ENCODE measurements at places on chromosomes 3 and 15.

GRCh38 chr3:195057716-195058115 lies 213.2 kb downstream of the XXYLT1 start:
- no peak for DNase-seq

GRCh38 chr15:89631902-89632264 lies 23.4 kb downstream of the KIF7 start:
- no peak for DNase-seq

DNA sequence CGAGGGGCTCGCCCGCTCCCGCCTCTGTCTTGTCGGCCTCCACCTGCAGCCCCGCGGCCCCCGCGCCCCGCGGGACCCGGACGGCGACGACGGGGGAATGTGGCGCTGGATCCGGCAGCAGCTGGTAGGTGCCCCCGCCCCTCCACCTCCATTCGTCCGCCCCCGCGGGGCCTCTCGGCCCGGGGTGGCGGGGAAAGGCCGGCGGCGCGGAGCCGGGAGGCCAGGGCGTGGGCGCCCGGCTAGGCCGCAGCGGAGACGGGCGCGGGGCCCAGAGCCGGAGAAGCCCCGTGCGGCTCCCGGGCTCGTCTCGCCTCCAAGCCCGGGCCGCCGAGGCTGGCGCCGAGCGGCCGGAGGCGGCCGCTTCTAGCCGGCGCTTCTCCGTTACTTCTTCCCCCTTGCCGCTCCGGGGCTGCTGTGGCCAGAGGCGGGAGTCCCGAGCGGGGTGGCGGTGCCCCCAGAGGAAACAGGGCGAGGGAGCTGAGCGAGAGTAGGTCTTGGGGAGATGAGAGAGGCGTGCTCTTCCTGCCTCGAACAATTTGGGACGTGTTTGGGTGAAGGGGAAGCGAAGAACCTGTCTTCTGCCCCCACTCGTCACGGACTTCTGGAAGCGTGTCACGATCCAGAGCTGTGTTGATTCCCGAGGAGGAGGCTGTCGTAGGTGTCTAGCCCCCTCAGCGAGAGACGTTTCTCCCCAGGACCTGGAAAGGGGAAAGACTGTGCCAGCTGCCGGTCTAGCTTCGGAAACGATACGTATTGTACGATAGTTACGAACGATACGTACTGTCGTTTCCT lies 555 bp downstream of the ATP11B start:
- no peak for DNase-seq

DNA sequence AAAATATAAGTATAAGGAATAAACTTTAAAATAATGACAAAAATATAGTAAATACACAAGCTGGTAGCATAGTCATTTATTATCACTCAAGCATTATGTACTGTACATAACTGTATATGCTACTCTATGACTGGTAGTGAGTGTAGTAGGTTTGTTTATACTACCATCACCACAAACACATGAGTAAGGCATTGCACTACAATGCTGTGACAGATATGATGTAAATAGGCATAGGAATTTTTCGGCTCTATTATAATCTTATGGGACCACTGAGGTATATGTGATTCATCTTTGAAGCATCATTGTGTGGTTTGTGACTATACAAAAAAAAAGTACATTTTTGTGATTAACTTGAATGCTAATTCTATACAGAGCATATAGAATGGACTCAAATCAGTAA lies 35.3 kb upstream of the FBN1 start:
- no peak for DNase-seq

- no peak for DNase-seq
These were observed 66.7 kb downstream of the ST6GAL1 start for GRCh38 chr3:186997061-186997460.

DNA sequence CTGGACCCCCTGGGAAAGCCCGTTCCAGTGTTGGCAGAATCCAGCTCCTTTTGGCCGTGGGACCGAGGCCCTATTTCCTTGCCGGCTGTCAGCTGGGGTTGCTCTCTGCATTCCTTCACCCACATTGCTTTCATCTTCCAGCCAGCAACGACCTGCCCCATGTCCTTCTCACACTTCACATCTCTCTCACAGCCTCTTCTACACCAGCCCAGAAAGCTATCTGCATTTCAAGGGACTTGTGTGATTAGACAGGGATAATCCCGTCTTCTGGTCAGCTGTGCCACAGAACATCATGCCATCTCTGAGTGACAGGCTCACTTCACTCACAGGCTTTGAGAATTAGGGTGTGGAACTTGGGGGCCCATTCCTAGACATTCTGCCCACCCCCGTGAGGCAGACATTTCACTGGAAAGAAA lies 16.4 kb downstream of the EFCC1 start:
- DNase-seq = no peak

DNA sequence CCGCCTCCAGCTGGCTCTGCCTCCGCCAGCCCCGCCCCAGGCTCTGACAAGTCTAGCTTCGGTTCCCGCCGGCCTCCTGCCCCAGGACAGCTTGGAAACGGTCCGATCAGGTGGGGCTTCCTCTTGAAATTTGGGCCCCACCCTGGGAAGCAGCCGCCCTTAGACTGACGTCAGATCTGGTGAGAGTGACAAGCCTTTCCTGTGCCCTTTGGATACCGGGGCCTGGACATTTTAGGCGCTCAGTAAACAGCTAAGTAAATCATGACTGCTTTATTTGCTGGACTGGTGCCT lies 378 bp upstream of the HYAL3 start:
- no peak for DNase-seq

- no peak for DNase-seq
These were observed 53.4 kb upstream of the SMAD6 start for GRCh38 chr15:66648588-66648987.

DNA sequence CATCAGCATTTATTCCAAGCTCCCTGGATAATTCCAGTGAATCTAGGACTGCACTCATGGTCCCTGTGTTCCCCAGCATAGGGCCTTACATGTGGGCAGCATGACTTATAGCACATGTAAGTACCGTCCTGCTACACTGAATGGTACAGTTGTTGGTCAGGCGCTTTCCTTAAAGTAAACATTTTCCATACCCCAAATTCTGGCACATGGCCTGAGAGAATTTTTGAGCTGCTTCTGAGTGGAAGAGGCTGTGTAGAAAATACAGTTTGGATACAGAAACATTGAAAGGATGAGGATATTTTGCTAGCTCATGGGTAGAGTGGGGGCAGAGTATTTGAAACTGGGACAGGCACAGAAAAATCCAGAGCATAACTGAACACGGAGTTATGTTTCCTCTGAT lies 27.6 kb downstream of the CORO2B start:
- DNase-seq = no peak

DNA sequence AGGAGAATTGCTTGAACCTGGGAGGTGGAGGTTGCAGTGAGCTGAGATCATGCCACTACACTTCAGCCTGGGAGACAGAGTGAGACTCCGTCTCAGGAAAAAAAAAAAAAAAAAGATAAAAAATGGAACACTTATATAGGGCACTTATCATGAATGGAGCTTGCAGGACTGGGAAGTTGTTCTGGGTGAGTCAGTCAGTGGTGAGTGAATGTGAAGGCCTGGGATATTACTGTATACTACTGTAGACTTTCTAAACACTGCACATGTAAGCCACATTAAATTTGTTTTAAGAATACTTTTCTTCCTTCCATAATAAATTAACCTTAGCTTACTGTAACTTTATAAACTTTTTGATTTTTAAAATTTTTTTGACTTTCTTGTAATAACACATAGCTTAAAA lies 59.8 kb downstream of the SFMBT1 start:
- DNase-seq = no peak

DNA sequence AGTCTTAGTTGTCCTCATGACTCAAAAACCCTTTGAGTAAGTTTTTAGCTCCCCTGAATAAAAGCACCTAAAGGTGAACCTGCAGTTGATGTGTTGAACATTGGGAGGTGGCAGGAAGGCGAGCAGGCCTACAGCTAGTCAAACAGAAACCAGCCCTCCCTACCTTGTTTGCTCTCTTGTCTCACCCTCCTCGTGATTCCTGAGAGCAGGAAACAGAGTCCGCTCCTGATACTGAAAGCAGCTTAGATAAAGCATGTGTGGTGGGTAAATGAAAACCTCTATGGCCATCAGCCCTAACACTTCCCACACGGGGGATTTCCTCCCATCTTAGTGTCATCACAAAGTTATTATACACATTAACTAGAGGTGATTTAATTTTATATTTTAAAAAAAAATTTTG lies 21.8 kb upstream of the CLDN18 start:
- DNase-seq = no peak

GRCh38 chr3:134232151-134232550 lies 18.5 kb downstream of the RYK start:
- no peak for DNase-seq

- no peak for DNase-seq
These were observed 11.4 kb upstream of the ATP2B2 start for GRCh38 chr3:10516544-10517452.

DNA sequence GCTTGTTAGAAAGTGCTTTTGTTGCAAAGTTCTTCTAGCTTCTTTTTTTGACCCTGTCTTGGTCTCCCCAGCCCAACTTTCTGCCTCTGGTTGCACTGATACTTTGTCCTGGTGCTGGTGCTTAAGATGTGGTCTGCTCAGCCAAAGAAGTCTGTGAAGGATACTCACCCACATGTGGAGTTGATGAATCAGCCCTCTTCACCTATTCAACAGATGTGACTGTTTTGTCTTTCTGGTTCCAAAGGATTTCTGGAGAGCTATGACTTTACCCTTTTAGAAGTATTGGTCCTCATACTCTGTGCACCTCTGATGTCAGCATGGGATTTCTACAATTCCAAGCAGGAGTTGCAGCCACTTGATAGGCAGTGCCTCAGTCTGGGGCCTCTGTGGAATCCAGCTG lies 84.1 kb downstream of the PCCB start:
- DNase-seq = no peak

- DNase-seq = no peak
These were observed 8.8 kb upstream of the LRCH3 start for GRCh38 chr3:197782230-197782629.

- no peak for DNase-seq
These were observed 34.4 kb upstream of the CASR start for GRCh38 chr3:122148941-122149627.

DNA sequence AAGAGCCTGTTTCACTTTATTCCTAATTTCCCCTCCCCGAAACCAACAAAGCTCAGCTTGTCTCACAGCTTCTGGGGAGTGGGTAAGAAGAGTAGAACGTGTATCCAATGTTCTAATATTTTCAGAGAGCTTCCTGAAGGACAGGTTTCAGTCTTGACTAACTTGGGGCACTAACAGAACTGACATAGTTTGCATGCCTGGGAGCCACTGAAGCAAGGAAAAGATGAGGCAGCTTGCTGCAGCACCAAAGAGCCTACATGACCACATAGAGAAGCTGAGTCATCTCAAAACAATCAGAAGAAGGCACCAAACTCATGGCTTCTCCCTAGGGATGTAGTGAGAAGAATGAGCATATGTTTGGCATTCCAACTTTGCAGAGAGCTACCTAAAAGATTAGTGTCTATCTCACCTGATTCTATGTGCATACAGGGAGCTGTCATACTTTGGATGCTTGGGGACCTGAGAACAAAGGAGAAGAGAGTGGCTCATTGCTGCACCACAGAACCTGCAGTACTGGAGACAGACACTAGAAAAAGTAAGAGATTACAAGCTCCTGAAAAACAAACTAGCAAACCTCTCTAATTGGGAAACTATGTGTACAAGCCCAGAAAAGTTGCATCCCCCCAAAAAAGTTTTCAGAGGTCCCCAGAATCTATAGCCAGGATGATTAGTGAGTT lies 86.9 kb downstream of the DCLK3 start:
- no peak for DNase-seq

- DNase-seq = no peak
These were observed 1072.0 kb downstream of the NSUN3 start for GRCh38 chr3:95134693-95135413.

DNA sequence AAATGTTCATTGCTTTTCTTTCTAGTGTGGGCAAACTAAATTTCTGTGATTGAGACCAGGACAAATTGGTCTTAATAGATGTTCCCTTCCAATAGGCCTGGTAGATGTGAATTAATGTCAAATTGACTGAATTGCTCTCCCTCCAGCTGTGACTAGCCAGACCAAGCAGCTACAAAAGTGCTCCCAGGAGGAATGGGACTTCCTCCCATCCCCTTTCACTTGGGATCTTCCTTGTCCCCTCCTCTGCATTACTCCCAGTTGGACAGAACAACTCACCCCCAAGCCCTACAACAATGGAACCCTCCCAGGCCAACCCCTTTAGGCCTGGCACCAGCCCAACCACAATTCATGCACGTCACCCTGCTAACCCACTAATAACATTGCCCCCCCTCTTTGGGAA lies 19.6 kb upstream of the ZKSCAN7 start:
- DNase-seq = no peak

Measured in activated CD8-positive, alpha-beta memory T cell treated with anti-CD3 and anti-CD28 coated beads for 1 hour (primary cell).